ENCODE measurements at places on chromosomes 2 and 18. TPM values are rescaled to one million over a fixed set of nuclear protein-coding genes. Genes with fewer than 3 reads are reported as not detected.

The GPR35 gene
- 0.99 TPM for total RNA-seq

The MERTK gene
- 0.29 TPM for total RNA-seq

The CPO gene
- total RNA-seq, result 0.17 TPM

The DSG4 gene
- total RNA-seq, result not detected

The NAT8 gene
- not detected for total RNA-seq

The TEX44 gene
- not detected for total RNA-seq

The CDK5R2 gene
- under 0.01 TPM for total RNA-seq

The FECH gene
- 30.5 TPM for total RNA-seq

The C2orf66 gene
- 0.17 TPM for total RNA-seq

All from smooth muscle cell of trachea (primary cell).